ENCODE measurements at places on chromosomes 2 and 18.

DNA sequence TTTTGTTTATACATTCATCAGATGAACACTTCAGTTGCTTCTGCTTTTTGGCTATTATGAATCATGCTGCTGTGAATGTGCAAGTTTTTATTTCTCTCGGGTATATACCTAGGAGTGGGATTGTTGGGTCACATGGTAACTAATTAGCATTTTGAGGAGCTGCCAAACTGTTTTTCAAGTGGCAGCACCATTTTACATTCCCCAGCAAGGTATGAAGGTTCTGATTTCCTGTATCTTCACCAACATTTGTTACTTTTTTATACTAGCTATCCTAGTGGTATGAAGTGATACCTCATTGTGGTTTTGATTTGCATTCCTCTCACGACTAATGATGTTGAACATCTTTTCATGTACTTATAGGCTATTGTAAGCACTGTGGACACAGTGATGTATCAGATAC lies 53.9 kb downstream of the DYNC1I2 start:
- DNase-seq = no peak

GRCh38 chr18:62288665-62289008 lies 36.5 kb upstream of the TNFRSF11A start:
- DNase-seq = no peak

- DNase-seq = no peak
Measured at GRCh38 chr2:161245261-161245553, 63.0 kb upstream of the PSMD14 start.

- no peak for DNase-seq
Measured at GRCh38 chr2:52539026-52539970, 1228.3 kb upstream of the CHAC2 start.

DNA sequence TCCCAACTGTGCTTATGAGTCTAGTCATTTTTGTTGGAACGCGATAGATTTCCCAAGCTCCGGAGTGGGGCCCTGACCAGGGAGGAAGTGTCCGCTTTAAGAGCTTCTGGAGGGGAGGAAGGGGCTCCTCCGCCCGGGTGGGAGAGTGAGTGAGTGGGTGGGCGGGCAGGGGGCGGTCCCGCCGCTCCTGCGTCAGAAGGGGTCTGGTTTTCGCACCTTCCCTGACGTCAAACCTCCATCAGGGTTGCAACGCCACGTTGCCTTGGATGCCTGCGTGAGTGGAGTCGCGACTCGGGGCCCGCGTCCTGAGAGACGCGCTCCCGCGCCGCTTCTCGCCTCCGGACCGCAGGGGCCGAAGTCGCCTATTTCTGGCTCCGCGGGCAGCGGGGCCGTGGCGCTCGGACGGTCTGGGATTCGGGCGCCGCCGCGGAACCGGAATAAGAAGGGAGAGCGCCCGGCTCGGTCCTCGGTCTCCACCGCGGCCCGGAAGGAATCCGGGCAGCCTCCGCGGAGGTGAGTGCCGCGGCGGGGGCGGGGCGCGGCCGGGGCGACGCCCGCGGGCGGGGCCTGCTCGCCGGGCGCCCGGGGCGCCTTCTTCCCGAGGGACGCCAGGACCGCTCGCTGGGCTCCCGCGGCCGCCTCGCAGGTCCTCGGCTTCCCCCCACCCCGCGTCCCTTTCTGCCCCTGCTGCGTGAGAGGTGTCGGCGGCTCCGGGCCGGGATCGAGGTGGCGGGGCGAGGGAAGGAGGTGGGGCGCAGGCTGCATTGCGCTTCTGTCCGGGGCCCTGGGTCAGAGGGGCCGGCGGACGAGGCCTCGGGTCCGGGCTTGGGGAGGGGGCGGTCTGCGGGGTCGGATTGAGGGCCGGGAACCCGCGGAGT lies at the start of gene ZDBF2:
Gene ZDBF2, plus strand, starts transcription at position 230 of the 878 bp plus-strand sequence. CDS start 7,187 bp downstream, outside the sequence.
- DNase-seq = peak; percentile 90

DNA sequence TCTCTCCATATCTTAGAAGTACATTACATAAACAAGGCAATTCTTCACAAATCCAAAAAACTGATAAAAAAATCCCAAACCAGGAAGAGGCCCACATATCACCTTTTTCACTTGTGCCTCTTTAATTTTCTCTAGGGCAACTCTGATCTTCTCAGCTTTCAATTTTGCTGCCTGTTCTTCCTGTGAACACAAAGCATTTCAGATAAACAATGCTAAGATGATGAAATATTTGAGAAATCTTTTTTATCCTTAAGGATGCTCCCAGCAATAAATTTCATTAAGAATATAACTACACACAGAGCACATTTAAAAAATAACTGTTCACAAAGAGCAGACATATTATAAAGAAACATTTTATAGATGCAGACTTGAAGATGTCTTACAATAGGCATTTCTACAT lies 73.4 kb downstream of the RAPH1 start:
- DNase-seq = no peak

GRCh38 chr2:148259674-148260073 lies 238.8 kb downstream of the MBD5 start:
- no peak for DNase-seq

DNA sequence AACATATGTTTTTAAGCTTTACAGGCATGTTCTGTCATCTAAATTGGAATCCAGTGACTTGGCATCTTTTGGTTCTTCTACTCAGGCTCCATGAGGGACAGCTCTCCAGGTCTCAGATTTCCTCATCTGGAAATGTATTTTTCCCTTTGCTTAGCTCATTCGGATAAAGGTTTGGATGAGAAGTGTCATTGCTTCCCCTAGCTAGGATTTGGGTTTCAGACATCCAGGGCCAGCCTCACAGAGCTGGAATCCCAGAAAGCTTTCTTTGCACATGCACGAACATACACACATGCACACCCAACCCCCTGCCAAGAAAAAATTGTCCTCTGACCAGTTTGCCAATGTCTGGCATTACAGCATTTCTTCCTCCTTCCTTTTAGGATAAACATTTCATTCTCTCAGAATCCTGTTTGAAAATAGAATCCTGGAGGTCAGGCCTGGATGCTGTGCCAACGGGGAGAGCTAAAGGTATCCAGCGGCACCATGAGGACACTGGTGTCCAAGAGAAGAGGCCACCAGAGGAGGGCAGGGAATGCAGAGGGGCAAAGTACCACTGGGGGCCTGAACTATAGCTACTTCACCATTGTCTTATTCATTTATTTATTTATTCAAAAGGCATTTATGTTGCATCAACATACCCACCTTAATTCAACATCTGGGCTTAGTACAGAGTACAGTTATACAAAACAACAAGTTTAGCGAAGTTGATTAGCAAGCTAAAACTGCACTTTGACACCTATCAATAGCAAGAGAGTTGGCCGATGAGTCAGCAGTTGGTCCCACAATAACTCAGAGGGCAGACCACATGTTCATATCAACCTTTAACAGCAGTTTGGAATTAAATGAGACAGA lies 97.9 kb upstream of the ATL2 start:
- DNase-seq = no peak

DNA sequence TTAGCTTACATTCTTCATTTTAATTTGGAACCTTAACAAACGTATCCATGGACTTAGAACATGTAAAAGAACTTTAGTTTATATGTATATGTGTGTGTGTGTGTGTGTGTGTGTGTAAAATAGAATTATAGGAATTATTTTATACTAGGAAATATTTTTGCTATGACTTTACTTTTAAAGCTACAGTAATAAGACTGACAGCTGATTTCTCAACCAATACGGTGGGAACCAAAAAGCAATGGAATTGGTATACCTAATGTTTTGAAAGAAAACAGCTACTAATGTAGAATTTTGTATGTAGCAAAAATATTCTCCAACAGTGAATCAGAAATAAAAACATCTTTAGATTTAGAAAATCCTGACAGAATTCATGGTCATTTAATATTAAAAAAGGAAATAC lies 146.5 kb upstream of the ARL4C start:
- DNase-seq = no peak

- peak; percentile 97 for DNase-seq
Measured at GRCh38 chr2:8583400-8584173, 98.3 kb upstream of the ID2 start.

All from iPS-NIHi11 (cell line).